ENCODE measurements at places on chromosomes 6 and 20.

- DNase-seq = no peak
Measured at GRCh38 chr20:41638456-41638855, 20.3 kb upstream of the CHD6 start.

GRCh38 chr20:44209686-44210405, 725 bp downstream of the OSER1 start:
- DNase-seq = no peak

DNA sequence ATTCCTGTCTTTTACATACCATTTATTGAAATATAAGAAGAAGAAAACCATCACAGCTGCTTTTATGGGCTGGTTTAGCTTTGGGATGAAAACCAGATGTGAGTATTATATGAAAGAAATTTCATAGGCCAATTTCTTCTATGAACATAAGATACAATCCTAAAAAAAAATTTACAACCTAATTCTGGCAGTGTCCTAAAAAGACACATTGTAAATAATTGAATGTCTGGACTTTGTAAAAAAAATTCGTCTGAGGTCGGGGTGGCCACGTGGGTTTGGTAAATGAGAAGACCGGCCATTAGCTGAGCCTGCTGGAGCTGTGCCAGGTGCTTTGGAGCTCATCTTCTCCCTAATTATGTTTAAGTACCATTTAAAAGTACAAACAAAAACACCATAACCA, 26.8 kb downstream of the DACT2 start:
- DNase-seq = no peak

DNA sequence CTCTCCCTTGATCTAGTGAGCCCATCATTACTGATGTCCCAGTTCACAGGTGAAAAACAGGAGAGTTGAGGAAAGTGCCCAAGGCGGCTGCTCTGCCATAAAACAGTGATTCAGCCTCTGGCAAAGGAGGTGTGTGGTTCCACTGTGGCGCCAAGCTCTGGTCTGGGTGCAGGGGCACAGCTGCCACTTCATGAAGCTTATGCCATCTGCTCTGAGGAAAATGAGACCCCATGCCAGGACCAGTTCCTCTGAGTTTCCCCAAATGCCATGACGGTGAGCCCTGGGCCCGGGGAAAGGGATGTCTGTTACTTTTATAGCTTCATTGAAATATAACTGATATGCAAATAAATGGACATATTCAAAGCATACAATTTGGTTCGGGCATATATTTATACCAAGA, 33.7 kb upstream of the ZBP1 start:
- DNase-seq = no peak

DNA sequence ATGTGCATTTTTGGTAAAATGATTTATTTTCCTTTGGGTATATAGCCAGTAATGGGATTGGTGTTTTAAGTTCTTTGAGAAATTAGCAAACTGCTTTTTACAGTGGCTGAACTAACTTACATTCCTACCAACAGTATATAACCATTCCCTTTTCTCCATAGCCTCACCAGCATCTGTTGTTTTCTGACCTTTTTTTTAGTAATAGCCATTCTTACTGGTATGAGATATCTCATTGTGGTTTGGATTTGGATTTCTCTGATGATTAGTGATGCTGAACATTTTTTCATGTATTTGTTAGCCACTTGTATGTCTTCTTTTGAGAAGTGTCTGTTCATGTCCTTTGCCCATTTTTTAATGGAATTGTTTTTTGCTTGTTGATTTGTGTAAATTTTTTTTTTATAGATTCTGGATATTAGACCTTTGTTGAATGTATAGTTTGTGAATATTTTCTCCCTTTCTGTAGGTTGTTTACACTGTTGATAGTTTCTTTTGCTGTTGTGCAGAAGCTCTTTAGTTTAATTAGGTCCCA, 42.3 kb downstream of the STK4 start:
- DNase-seq = no peak

DNA sequence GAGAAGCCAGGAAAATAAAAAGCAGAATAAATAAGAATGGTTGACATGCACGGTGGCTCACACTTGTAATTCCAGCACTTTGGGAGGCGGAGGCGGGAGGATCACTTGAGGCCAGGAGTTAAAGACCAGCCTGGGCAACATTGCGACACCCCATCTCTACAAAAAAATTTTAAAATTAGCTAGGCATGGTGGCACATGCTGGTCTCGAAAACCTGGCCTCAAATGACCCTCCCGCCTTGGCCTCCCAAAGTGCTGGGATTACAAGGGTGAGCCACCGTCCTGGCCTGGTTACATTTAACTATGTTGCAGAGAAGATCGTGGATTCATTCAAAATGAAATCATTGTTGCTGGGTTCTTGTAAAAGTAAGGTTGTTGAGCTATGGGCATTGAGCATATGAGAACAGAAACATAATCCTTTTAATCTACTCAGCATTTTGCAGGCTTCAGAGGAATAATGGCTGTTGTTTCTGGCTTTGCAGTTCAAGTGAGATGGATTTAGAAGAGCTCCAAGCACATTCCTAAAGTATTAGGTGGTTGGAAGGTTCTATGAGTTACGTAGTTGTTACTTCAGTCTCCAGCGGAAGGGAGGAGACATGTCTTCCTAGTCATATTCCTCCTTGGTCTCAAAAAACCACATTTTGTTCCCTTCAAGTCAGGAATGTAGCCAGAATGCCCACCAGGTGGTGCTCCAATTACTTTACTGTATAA, 45.6 kb upstream of the RAB23 start:
- DNase-seq = no peak

- DNase-seq = no peak
Measured at GRCh38 chr20:38855356-38855755, 49.9 kb downstream of the PPP1R16B start.

DNA sequence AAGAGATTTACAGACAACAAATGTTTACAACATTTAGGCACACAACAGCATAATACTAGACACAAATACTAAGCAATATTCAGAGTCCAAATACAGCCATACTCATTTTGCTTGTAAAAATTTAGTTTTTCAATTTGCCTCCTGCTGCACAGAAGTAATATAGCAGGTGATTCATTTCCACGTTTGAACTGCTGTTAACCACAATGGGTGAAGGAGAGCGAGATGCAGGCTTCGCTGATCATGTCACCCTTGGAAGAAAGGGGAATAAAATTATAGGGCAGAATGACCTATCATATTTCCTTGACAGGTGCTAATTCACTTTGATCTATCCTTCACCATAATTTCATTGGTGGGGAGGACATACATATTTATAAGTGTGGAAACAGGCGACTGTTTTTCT, 643.8 kb upstream of the AGPAT4 start:
- no peak for DNase-seq
